Left lung (tissue), 14 donors: ENCODE measurements at places on chromosomes 1 and 21. TPM values are rescaled to one million over a fixed set of nuclear protein-coding genes. Genes with fewer than 3 reads are reported as not detected.

The ACTL8 gene
- not detected for polyA plus RNA-seq

The C1orf167 gene
- polyA plus RNA-seq, result 0.54 TPM

The LCE2C gene
- not detected for polyA plus RNA-seq

The DISP3 gene
- polyA plus RNA-seq, result 0.53 TPM

The SELP gene
- polyA plus RNA-seq, result 6.3 TPM

DNA sequence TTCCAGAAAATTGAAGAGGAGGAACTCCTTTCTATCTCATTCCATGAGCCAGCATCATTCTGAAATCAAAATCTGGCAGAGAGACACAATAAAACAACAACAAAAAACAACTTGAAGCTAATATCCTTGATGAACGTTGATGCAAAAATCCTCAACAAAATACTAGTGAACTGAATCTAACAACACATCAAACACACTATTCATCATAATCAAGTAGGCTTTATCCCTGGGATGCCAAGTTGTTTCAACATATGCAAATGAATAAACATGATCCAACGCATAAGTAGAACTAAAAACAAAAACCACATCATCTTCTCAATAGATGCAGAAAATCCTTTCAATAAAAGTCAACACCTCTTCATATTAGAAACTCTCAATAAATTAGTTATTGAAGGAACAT is 335.3 kb upstream of the BRINP3 start:
- DNase-seq, result peak; percentile 25

- no peak for DNase-seq
Observed at GRCh38 chr1:7679159-7679872, 91.8 kb upstream of the VAMP3 start.

DNA sequence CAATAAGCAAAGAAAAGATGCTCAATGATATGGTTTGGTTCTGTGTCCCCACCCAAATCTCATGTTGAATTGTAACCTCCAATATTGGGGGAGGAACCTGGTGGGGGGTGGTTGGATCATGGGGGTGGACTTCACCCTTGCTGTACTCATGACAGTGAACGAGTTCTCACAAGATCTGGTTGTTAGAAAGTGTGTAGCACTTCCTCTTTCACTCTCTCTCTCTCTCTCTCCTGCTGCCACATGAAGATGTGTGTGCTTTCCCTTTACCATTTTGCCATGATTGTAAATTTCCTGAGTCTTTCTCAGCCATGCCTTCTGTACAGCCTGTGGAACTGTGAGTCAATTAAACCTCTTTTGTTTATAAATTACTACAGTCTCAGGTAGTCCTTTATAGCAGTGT is 248.4 kb downstream of the HHIPL2 start:
- DNase-seq, result no peak

DNA sequence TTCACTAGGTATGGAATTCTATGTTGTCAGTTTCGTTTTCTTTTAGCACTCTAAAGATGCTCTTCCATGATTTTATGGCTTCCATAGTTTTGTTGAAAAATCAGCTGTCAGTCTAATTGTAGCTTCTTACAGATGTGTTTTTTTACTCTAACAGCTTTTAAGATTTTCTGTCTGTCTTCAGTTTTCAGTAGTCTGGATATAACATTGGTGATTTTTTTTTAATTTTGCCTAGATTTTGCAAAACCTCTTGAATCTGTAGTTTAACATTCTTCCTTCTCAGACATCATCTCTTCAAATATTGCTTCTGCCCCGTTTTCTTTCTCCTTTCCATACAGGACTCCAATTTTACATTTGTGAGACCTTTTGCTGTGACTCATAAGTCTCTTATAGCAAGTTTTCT is 17.9 kb upstream of the DYRK1A start:
- DNase-seq, result no peak

- no peak for DNase-seq
Observed at GRCh38 chr1:178192686-178193085, 98.8 kb downstream of the RASAL2 start.

DNA sequence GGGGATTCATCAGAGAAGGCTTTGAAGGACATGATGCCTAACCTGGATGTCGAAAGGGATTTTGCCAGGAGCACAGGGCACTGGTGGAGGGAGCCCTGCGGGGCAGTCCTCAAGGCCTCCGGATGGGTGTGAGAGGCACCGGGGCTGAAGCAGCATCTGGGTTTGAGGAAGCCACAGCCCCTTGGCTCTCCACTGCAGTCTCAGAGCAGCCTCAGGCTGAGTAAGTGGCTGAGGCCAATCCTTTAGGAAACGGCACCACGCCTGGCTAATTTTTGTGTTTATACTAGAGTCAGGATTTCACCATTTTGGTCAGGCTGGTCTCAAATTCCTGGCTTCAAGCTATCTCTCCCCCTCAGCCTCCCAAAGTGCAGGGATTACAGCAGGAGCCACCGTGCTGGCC is 12.0 kb downstream of the ERVH48-1 start:
- DNase-seq, result no peak

DNA sequence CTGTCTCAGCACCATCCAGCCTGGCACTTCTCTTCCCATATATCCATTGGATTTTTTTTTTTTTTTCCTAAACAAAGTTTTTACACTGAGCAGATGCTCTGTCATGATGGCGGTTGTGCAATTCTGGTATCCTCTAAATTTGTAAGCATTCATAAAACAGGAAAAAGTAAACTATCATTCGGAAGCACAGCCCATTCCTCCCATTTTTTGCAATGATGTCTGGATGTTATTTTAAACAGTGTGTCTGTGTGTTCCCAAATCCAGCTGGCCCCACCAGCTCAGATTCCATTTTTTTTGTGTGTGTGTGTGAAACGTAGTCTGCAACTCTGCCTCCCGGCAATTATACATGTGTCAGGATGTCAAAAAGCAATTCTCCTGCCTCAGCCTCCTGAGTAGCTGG is 33.5 kb downstream of the PDPN start:
- DNase-seq, result no peak

- DNase-seq, result no peak
Observed at GRCh38 chr21:28644762-28645161, 347.9 kb downstream of the LTN1 start.

GRCh38 chr1:1558591-1558990 is 16.1 kb downstream of the SSU72 start:
- DNase-seq, result no peak

DNA sequence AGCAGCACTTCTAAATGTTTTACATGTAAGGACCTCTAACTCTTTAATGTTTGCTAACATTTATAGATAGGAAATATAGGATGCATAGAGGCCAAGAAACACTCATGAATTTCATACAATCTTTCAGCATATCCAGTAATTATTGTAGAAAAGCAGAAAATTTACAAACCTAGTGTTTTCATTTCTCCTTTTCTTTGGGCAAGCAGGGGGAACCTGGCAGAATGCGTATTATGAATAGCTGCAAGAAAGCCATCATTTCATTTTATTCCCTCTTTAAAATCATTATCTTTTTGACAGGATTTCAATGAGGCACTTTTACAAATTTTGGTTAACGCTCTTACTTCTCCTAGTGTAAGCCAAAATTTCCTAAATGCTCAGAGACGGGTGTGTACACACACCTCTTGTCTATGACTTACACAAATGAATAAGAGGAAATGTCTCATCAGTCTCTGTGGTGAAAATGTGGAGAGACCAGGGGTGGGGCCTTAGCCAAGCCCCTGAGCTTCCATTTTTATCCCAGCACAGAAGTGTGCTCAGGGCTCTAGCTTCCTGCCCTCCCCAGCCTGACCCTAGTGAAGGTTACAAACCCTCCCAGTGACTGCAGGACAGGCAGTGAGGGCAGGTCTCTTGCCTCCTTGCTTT is 91.6 kb downstream of the LRRC8C start:
- no peak for DNase-seq
